ENCODE measurements at places on chromosomes 6 and 20.

GRCh38 chr20:33558348-33559144 lies 68.7 kb downstream of the CBFA2T2 start:
- DNase-seq, result no peak

- no peak for DNase-seq
Measured at GRCh38 chr20:16417001-16417400, 156.2 kb downstream of the KIF16B start.

DNA sequence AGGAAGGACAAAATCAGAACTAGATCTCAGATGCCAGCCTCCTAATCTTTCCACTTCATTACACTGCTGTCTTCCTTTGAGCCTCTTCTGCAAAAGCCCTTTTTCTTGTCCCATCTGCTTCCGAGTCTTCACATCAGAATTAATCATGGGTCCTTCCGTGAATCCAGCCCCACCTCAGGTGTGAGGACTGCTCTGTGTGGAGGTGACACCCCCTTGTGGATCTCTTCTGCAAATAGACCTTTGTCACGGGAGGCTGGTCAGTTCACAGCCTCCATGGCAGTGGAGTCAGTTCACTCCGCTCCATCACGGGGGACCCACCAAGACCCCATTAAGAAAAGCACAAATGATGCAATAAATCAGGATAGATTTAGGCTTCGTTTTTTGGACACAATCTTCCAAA lies 171.1 kb downstream of the ADAT2 start:
- no peak for DNase-seq

GRCh38 chr20:51388756-51389542 lies 153.6 kb downstream of the NFATC2 start:
- DNase-seq, result no peak

DNA sequence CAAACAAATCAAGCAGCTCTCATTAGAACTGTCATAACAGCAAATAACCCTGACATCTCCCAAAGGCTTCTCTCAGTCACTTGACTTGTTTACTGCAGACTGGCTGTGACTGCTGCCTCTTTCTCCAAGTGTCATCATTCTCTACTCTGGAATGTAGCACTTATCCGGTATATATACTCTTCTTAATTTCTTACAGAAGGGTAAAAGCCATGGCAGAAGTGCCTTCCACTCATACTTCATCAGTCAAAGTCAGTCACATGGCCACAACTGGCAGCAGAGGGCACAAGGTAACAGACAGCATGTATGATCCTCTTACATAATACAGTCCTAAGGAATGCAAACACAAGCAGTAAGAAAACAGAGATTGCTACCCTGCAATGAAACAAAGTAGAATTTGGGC lies 9.3 kb downstream of the NAPB start:
- no peak for DNase-seq

- DNase-seq, result no peak
Measured at GRCh38 chr6:45555981-45556771, 178.4 kb upstream of the SUPT3H start.

GRCh38 chr6:165574220-165575157 lies 88.6 kb downstream of the PDE10A start:
- no peak for DNase-seq

DNA sequence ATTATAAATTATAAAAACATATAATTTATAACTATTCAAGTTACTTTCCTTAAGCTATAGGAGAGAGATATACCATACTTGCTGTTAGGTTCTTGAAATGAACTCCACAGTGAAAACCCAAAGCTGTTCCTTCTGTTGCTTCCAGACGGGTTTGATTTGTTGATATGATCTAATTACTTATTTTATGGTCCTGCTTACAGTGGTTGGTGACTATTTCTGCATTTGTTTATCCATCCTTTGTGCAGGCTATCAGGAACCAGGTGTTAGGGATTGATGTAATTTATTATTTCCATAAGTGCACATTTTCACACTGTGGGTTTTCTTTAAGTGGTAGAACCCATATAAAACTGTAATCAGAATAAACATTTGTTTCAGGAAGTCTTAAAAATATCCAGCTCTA lies 167.1 kb downstream of the KIF6 start:
- no peak for DNase-seq

- DNase-seq, result no peak
Measured at GRCh38 chr6:152404086-152404857, 232.9 kb downstream of the SYNE1 start.

- DNase-seq, result peak; percentile 31
Measured at GRCh38 chr6:24520929-24521546, 26.3 kb downstream of the ALDH5A1 start.

DNA sequence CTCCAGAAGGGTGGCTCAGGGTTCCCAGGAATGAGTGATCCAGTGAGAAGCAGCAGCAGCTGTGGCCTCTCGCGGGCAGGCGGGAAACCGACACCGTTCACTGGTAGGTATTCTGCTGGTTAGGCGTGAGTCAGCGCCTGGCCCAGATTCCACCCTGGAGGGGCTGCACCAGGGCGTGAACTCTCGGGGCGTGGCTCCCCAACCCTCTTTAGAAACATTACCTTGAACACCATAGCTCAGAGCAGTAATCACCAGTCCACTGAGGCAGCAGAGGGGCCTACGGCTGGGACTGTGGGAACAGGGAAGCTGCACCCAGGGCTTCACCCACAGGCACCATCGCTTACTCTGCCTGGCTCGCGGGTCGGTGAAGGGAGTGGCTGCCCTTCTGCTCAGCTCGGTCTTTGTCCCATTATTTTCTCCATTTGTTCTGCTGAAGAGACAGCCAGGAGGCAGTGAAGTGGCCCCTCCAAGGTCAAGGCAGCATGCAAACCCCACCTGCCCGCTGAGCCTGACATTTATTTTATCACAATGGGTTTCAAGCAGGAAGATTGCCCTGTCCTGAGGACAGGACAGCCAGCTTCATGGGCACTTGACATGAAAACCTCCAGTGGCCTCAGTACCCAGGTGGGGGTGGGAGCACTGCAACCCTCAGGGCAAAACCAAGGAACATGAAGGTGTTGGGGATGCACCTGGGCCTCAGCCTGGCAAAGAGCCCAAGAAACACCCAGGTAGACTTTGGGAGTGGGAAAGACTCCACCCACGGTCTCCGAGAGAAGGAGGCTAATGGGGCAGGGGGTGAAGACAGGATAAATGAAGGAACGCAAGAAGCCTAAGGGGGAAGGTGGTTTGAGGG lies 51.0 kb upstream of the CD93 start:
- DNase-seq, result no peak

DNA sequence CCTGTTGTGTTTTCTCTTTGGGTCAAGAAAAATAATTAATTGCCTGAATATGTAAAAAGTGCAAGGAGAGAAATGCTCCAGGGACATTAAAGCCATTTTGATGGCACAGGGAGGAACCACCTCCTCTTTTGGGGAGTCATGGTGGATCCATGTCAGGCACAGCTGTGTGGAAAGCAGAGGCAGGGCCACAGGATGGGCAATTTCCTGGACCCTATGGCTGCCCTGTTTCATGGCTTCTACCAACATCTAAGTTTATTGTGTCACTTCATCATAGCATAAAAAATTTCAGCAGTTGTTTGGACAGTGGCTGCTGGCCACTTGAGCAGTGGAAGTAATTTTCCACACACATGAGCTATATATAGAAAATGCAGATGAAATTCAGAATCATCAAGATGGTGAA lies 238.2 kb downstream of the SYNE1 start:
- no peak for DNase-seq

- no peak for DNase-seq
Measured at GRCh38 chr6:149969635-149970034, 5.9 kb downstream of the ULBP1 start.

DNA sequence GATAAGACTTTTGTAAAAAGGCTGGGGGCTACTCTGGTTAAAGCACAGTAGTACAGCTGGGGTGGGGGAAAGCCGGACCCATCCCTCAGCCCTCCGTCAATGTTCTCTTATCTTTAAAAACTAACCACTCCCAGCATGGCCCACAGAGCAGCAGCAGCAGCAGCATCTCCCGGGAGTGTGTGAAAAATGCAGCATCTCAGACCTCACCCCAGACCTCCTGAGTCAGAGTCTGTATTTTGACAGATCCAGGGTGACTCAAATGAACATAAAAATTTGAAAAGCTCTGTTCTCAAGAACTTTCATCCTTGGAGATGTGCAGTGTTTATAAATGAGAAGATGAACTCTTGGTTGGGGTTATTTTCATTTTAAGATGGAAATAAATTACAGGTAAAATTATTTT lies 277.7 kb upstream of the ECI2 start:
- DNase-seq, result no peak

DNA sequence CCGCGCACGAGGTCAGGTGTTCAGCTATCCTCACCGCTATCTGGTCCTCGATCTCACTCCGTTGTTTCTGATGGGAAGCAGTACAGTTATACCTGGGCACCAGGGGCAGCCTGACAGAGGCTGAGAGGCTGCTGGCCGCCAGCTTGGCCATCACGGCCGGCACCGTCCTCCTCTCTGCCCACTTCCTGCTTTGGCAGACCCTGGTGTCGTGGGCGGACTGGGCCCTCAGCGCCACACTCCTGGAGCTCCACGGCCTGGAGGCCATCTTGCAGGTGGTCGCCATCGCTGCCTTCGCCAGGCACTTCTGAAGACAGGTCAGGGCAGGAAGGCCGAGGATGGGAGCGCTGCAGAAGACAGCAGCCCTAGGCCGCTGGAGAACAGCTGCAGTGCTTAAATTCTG lies 35.2 kb downstream of the NHSL1 start:
- DNase-seq, result no peak

DNA sequence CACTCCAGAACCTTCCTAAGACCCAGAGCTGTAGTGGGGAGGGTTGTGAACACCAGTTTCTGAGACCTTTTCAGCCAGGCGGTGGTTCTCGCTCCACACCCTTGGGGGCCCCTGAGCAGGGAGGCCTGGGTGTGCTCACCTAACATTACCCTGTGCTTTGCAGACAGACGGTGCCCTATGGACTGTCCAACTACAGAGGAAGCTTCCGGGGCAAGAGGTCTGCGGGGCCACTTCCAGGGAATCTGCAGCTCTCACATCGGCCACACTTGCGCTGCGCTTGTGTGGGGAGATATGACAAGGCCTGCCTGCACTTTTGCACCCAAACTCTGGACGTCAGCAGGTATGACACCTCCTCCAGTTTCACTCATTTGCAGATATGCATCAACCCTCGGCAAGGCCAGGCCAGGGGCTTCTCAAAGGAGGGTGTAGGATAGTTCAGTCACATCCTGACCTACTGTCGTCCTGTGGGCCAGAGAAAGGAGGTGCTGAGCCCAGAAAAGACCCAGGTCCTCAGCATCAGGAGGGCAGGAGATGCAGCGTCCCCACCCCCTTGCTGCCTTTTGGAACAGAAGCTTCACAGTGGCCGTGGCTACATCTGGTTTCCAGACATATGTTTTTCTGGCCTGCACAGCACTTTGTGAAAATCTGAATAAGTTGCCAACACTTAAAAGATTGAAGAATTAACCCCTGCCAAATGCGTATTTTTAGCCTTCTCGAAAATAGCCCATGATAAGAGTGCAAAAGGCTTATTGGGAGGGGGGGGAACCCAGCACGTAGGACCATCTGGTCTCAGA lies 20.6 kb downstream of the EDN3 start:
- DNase-seq, result no peak

- DNase-seq, result no peak
Measured at GRCh38 chr6:29813809-29814208, 13.8 kb upstream of the HLA-G start.

- no peak for DNase-seq
Measured at GRCh38 chr6:142152746-142153145, 5.7 kb downstream of the VTA1 start.

- DNase-seq, result no peak
Measured at GRCh38 chr20:52166150-52166549, 25.4 kb downstream of the ZFP64 start.

DNA sequence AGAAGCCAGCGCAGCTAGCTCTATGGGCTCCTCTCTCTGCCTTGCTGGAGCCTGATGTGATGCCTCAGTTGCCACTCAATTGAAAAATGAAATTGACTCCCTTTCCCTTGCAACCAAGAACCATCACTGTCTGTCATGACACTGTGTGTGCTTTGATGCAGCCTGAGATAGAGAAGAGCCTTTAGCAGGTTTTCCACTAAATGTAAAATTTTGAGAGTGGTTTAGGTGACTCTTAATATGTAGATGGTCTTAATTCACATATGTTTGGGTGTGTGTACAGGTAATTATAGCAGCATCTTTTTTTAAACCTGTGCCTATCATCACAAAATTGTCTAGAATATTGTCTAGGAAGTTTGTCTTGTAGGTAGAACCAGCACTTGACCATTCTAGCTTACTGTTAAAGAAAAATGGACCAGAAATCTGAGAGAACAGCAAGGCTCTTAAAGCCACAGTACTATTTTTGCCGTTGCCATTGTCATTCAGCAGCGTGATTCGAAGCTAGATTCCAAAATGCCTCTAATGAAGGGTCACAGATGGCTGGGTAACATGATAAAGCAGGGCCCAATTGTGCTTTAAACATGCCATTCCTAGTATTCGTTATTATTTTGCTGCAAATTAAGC lies 1.3 kb downstream of the ARFGEF3 start:
- no peak for DNase-seq

DNA sequence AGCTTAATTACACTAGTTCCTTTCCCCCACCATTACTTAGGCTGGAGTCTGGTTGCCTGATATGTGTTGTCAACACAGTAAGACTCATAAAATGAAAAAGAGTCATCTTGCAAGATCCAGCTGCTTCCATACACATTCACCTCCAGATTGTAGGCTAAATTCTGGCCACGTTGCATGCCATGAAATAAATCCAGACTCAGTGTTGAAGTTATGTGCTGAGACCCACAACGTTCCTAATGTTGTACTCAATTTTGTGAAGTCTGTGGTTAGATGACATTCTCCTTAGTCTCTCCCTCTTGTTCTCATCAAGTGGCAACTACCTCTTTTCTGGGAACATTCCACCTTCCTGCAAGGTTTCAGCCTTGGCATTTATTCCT lies 212.3 kb downstream of the LMBRD1 start:
- DNase-seq, result no peak

- no peak for DNase-seq
Measured at GRCh38 chr20:36133821-36134220, 20.7 kb upstream of the EPB41L1 start.

DNA sequence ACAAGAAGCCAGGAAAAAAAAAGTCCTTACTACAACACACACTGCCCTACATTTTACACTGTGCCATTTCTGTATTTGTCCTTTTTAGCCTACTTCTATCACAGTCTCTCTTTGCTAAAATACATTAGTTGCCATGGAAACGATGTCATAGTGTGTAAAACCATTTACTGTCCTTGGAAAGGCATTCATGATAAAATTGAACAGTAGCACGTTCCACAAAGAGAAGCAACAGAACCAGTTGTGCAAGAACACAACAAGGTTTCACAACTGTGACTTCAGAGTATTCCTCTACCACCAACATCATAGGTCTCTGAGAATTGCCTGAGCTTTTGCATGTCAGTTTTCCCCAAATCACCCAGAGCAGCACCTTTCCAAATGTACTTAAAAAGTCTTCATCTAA lies 20.5 kb downstream of the FYN start:
- no peak for DNase-seq

DNA sequence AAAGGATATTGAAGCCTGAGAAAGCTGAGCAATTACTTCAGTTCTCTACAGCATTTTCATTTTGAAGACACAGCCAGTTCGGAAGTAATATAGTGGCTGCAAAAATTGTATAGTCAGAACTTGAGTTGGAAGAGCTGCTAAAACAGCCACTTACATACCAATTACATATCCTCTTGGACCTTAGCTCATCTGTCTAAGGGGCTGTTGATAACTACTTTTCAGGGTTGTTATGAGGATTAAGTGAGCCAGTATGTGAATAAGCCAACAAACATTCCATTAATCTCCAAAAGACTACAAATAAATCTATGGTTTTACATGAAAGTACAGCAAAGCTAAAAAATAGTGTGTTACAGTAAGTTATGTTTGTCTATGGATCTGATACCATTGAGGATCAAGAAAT lies 59.7 kb downstream of the TMEM200A start:
- no peak for DNase-seq

Measured in naive B cell (primary cell).